ENCODE measurements at places on chromosomes 12 and 14. TPM values are rescaled to one million over a fixed set of nuclear protein-coding genes. Genes with fewer than 3 reads are reported as not detected.

Gene LYZ
- total RNA-seq = under 0.01 TPM

Gene CCDC88C
- total RNA-seq = 0.77 TPM

Gene ANKRD52
- 18.0 TPM for total RNA-seq

Gene SLC39A5
- total RNA-seq = 0.85 TPM

Gene KNTC1
- total RNA-seq = 14.4 TPM

Gene PTGER2
- total RNA-seq = 5.2 TPM

Gene A2ML1
- total RNA-seq = not detected

Gene NELL2
- total RNA-seq = not detected

Gene PCED1B
- total RNA-seq = 1.2 TPM

Gene ASCL1
- not detected for total RNA-seq

Gene ANKRD33
- under 0.01 TPM for total RNA-seq

Gene MGST1
- 54.4 TPM for total RNA-seq
